ENCODE measurements at places on chromosomes 2 and 18.

- no peak for DNase-seq
Observed at GRCh38 chr18:48926420-48926857, 24.3 kb downstream of the SMAD7 start.

DNA sequence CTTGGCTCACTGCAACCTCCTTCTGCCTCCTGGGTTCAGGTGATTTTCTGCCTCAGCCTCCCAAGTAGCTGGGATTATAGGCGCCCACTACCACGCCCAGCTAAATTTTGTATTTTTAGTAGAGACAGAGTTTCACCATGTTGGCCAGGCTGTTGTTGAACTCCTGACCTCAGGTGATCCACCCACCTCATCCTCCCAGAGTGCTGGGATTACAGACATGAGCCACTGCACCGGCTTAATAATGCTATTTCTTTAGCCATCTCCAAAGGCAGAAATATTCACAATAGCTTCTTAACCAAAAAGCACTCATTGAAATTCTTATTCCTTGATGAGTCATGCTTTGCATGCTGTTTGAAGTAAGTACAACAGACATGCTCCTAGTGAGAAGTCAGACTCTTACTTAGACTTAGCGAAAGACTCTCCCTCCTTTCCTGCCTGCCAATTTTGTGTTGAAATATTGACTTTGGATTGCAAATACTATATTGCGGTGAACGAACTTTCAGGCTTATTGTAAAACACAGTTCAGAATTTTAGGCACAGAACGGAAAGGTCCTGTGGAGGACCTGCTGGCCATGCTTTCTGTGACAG, 4.4 kb downstream of the ACTR3 start:
- peak; percentile 29 for DNase-seq

- no peak for DNase-seq
Observed at GRCh38 chr2:40497251-40497859, 45.5 kb upstream of the SLC8A1 start.

GRCh38 chr2:100257939-100258338, 64.4 kb downstream of the LONRF2 start:
- no peak for DNase-seq

DNA sequence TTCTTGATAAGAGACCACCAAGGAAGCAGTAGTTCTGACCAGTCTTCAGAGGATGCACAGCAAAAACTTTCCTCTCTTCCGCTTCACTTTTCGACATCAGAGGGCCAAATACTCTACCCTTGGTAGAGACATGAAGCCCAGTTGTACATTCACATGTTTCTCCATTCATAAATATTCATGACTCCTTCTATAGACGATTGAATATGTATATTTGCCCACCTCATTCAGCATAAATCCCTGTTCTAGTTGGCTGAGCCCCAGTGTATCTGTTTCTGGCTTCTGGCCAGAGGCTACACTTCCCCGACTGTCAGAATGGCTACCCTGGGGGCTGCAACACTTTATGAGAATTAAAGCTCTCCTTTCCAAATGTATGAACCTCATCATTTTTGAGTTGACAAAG, 258.5 kb downstream of the ASXL3 start:
- DNase-seq, result no peak

GRCh38 chr18:23401400-23402347, 51.4 kb upstream of the RIOK3 start:
- DNase-seq, result no peak

DNA sequence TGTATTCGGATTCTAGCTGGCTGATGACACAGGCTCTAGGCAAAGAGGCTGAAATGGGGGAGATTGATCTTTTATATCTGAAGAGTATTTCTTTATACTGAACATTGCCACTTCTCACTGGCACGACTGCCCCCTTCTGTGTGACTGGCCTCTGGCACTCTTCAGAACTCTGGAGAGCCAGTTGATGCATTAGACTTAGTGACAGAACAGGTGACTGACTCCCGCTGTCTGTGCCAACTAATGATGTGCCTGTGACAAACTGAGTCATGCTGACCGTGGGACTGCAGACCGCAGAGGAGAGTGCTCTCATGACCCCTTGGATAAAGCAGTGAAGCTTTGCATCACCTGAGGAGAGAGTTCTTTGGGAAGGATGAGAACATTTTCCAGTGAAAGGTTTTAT, 14.4 kb downstream of the MGAT5 start:
- DNase-seq, result no peak

DNA sequence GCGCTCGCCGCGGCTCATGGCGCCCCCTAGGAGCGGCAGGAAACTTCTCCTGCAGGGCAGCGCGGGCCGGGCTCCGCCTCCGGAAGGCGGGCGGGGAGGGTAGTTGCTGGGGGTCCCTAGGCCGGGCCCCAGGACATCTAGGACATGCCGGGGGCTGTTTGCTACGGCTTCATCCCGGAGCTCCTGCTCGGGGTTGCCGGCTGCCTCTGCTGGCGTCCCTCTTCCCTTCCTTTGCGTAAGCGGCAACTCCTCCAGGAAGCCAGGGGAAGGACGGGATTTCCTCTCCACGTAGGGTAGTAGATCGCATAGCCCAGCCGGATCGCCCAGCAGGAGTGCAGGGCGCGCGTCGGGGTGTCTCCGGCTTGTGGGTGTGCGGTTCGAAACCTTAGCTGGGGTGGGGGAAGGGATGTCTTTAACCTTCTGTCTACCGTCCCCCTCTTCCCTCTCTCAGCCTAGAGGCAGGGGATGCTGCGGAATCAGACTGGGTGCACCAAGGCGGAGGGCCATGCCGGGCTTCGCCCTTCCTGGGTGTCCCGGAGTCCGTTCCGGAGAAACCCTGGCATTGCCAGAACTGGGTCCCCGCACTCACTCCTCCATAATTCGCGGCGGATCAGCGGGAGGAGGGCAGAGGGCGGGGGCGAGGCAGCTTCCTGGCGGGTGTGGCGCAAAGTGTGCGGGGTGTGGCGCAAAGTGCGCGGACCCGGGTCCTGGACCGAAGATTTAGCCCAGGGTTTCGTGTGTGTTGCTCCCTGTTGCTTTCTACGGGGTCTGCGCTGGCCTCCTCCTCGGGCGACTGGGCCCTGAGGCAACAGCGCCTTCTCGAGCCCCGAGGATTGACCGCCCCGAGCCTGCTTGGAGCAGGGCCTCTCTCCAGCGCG, 12.2 kb upstream of the SKOR2 start:
- no peak for DNase-seq

DNA sequence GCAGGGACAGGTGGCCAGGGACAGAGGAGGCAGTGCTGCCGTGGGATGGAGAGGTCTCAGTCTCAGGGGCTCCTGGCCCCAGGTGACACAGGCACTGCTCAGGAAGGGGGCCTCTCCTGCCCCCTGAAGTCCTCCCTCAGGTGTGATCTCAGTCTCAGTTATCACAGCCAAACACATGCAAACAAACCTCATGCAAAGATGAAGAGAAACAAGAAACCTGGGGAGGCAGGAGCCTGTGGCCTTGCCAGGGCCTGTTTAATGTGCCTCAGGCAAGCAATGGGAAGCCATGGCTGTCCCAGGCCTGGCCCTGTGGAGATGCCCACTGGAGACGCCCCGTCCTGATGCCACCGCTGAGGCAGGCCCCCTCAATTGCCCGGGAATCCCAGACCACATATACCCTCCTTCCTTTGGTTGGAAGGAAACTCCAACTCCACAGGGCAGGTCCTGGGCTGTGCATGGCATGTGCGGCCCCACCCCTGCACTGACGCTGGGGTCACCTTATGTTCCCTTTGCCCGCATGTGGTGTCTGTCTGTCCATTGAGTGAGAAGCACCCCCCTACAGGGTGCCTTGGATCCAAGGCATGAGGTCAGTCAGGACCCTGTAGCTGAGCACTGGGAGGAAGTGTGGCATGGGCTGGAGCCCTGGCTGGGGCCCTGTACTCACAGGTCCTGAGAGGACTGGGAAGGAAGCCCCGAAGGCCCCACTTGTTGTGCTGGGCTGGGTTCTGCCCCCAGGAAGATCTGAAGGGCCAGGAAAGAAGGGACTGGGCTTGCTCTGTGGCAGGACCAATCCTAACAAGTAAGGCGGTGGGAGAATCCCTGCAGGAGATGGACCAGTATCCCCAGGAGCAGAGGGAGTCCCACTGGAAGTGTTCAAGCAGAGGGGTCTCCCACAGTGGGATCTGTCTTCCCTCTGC, 68.8 kb upstream of the RAB6C start:
- no peak for DNase-seq

DNA sequence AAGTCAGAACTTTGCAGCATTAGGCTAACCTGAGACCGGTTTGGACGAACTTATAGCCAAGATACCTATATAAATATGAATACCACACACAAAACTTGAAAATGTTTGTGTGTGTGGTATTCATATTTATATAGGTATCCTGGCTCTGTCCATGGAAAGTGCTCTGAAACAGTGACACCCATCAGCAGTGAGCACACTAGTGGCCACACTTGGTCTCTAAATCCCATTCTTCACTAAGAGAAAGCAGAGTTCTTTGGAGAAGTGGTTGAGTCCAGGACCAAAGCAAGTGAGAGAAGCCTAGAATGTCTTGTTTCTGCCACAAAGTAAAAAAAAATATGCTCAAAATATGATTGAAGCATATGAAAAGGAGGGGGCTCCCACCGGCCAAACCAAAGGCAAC, 146.5 kb downstream of the TWIST2 start:
- DNase-seq, result no peak

GRCh38 chr2:238133499-238134392, 4.7 kb upstream of the KLHL30 start:
- DNase-seq, result no peak

- peak; percentile 85 for DNase-seq
Observed at GRCh38 chr2:171346723-171347557, 86.8 kb downstream of the METTL8 start.

DNA sequence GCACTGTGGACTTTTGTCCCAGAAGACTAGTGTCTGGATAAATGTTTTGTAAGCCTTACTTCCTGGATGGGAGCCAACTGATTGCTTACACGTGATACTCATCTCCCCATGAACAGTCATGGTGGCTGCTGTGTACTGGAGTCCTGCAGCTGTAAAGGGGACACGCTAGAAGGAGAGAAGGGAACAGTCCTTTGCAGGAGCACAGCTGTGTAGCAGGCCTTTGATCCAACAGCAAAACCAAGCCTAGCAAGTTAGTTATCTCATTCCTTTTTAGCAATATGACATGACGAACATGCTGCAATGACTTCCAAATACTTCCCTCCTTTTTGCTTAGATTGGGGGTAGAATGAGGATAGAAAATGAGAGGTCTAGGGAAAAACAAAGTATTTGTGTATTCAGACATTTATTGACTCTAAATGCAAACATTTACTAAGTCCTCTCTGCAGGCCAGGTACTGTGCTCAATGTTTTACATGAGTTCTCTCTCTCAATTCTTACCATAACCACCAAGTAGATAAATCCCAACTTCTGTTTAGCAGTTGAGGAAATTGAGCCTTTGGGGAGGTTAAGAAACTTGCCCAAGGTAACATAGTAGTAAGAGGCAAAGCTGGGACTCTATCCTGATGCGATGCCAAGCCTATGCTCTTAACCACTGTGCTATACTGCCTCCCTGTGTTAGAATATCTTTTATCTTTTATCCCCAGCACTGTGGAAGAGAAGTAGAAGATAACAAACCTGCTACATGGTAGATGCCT, 55.4 kb upstream of the CD28 start:
- DNase-seq, result peak; percentile 32

GRCh38 chr18:54945576-54946125, 13.6 kb downstream of the CCDC68 start:
- no peak for DNase-seq

GRCh38 chr18:68665628-68666027, 49.3 kb downstream of the TMX3 start:
- peak; percentile 50 for DNase-seq

DNA sequence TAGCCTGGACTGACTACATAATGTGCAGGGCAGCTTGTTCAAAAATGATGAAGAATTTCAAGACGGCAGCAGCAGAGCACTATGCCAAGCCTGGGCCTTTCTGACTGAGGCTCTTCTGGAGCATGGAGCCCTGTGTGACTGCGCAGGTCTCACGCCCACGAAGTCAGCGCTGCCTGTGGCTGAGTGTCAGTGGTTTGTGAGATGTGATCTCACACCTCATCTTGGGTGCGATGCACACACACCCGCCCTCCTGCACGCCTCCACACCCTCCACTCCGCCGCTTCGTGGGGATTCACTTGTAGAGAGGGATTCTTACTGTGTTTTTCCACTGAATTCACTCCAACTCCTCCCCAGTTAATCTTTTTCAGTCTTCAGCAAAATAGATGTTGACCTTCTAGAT, 103.9 kb downstream of the VIT start:
- no peak for DNase-seq

DNA sequence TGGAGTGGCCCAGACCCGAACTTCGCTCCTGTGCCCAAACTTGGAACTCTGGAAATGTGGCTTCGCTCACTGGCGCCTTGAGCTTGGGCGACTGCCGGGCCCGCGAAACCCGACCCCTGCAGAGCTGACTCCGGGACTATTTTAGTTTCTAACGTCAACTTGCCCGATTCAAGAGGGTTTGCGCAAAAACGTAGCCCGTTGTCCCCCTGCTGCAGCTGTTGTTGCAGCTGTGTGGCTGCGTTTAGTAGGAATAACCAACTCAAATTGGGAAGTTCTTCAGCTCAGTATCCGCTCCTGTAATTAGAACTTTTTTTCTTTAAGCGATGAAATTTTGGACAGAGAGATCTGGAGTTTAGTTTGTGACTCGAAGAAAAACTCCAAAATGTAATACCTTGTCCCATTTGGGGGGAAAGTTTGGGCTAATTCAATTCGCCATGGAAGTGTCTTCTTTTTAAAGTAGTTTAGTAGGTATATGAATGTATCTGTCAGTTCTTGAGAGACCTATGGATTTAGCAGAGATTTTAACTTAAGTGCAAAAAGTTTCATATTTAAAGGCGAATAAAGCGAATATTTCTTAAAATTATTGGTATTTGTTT, 559 bp downstream of the MYL12A start:
- peak; percentile 70 for DNase-seq

GRCh38 chr18:45227001-45227742, 388.1 kb upstream of the SLC14A2 start:
- no peak for DNase-seq

- DNase-seq, result no peak
Observed at GRCh38 chr2:165064743-165065142, 109.4 kb upstream of the SLC38A11 start.

DNA sequence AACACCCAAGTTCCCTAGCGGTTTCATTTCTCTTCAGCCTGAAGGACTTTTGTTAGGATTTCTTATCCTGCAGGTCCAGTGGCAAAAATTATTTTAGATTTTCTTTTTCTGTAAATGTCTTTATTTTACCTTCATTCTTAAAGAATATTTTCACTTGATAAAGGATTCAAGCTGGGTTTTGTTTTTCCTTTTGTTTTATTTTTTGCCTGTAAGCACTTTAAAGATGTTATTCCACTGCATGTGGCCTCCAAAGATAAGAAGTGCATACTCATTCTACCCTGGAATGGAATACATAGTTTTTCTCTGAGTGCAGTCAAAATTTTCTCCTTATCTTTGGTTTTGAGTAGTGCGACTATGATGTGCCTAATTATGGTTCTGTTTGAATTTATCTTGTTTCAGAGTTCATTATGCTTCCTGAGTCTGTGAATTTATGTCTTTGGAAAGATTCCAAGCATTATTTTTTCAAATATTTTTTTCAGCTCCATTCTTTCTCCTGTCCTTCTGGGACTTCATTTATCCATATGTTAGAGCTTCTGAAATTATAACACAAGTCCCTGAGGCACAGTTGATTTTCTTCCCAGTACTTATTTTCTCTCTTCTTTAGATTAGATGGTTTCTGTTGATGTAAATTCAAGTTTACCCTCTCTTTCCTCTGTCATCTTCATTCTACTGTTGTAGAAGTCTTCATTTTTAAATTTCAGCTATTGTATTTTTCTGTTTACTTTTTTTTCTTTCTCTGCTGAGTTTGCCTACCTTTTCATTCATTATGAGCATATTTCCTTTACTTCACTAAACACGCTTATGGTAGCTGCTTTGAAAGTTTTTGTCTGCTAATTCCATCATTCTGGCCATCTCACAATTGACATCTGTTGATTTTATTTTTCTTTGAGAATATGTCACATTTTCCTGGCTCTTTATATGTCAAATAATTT, 69.6 kb downstream of the MAPRE2 start:
- DNase-seq, result no peak

Data from Kasumi-1 (cell line).